ENCODE measurements at places on chromosomes 2 and 18.

GRCh38 chr2:48341551-48342133 is 188.3 kb upstream of the STON1 start:
- DNase-seq, result no peak

GRCh38 chr2:110904779-110905148 is 172.4 kb downstream of the ACOXL start:
- no peak for DNase-seq

GRCh38 chr2:16948053-16948452 is 282.4 kb upstream of the CYRIA start:
- no peak for DNase-seq

- DNase-seq, result no peak
Measured at GRCh38 chr2:11024259-11024645, 112.5 kb downstream of the KCNF1 start.

DNA sequence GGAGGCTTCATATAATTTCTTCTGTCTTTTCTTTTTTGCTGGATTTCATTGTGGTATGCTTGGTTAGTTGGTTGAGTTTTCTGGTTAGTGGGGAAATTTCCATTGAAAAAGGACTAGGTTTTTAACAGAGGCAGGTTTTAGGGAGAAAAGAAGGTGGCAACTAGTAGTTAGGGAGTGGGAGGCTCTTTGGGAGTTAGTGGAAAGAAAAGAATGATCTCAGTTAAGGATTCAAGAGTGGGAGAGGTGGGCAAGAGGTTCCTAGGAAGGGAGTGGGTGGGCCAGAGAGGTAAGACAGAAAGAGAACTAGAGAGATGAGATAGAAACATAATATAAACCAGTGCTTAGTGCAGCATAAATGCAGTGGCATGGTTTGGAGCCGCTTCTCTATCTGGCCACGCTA is 96.9 kb downstream of the SPTBN1 start:
- no peak for DNase-seq

DNA sequence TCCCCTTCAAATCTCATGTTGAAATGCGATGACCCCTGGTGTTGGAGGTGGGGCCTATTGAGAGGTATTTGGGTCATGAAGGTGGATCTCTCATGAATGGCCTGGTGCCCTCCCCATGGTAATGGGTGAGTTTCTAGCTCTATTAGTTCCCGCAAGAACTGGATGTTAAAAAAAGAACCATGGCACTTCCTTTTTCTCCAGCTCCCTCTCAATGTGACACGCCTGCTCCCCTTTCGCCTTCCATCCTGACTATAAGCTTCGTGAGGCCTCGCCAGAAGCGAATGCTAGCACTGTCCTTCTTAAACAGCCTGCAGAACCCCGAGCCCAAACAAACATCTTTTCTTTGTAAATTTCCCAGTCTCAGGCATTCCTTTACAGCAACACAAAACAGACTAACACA is 303.2 kb upstream of the REV1 start:
- no peak for DNase-seq

GRCh38 chr2:232013701-232014353 is 52.3 kb downstream of the DIS3L2 start:
- DNase-seq, result peak; percentile 20

DNA sequence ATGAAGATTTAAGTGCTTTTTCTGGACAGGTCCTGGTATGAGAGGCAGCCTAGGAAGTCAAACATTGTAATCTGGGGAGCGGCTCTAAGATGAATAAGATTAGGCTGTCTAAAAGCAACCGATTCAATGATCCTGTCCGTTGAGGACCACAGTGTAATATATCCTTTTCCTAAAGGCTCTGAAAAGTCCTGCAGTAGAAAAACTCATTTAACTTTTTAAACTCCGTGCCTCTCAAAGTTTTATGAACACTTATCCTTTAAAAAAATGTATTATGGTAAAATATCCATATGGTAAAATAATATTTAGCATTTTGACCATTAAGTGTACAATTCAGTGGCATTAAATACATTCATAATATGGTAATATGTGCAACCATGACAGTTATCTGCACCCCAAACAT is 39.8 kb downstream of the ATOH8 start:
- DNase-seq, result no peak

GRCh38 chr18:78741381-78742217 is 238.0 kb upstream of the SALL3 start:
- no peak for DNase-seq

- no peak for DNase-seq
Measured at GRCh38 chr18:30945761-30946160, 96.8 kb downstream of the DSC3 start.

DNA sequence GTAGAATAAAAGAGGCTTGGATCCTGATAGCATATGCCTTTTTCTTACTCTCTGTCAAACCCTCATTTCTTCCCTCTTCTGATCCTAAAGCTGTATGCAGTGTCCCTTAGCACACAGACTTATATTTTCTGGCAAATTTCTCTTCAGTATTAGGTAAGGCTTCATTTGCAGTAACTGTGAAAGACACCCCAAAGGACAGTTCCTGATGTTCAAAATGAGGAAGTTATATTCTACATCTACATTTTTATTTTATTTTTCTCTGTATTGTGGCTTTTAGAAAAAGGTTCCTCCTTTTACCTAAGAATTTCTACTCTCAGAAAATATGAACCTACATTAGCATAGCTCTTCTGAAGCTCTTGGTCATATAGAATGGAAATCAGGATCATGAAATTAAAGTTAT is 261.7 kb downstream of the PDE11A start:
- no peak for DNase-seq

- DNase-seq, result no peak
Measured at GRCh38 chr2:28748176-28748575, 3.5 kb upstream of the PPP1CB start.

GRCh38 chr18:45658756-45659155 is 43.5 kb downstream of the SLC14A2 start:
- DNase-seq, result no peak

GRCh38 chr2:170660409-170660808 is 54.7 kb upstream of the SP5 start:
- no peak for DNase-seq

- DNase-seq, result no peak
Measured at GRCh38 chr2:176187200-176187898, 1.1 kb upstream of the HOXD1 start.

DNA sequence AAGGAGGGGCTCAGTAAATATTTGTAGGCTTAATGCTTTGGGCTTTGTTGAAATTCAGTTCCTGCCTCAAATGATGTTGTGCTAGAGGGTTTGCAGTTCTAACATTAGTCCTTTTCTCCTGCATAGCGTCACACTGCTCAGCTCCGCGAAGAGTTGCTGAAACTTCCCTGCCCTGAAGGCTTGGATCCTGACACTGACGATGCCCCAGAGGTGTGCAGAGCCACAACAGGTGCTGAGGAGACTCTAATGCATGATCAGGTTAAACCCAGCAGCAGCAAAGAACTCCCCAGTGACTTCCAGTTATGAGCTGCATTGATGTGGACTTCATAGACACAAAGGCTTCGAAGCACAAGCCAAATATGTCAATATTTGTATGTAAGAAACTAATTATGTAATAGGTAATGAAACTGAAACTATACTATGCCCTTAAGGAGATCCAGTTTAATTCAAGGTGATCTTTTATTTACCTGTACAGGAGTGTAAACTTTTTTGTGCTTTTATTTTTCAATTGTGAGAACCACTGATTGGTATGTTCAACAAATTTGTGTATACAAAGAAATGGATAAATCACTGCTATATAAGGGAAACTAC is 10.2 kb upstream of the TTC27 start:
- DNase-seq, result no peak

DNA sequence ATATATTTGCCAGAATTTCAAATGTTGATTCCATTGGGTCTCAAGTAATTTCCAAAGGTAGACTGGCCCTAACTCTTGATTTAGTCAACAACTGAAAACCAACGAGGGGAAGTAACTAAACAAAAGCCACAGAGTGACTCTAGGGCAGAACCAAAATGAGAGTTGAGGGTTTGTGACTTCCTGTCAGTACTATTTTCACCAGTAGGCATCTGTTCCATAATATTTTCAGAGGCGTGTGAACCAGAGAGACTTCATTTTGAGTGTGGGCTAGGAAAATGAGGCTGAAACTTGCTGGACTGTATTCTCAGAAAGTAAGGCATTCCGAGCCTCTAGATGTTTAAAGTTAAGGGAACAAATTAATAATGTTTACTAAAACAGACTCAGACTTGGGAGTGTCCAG is 70.6 kb downstream of the GDF7 start:
- DNase-seq, result peak; percentile 19

DNA sequence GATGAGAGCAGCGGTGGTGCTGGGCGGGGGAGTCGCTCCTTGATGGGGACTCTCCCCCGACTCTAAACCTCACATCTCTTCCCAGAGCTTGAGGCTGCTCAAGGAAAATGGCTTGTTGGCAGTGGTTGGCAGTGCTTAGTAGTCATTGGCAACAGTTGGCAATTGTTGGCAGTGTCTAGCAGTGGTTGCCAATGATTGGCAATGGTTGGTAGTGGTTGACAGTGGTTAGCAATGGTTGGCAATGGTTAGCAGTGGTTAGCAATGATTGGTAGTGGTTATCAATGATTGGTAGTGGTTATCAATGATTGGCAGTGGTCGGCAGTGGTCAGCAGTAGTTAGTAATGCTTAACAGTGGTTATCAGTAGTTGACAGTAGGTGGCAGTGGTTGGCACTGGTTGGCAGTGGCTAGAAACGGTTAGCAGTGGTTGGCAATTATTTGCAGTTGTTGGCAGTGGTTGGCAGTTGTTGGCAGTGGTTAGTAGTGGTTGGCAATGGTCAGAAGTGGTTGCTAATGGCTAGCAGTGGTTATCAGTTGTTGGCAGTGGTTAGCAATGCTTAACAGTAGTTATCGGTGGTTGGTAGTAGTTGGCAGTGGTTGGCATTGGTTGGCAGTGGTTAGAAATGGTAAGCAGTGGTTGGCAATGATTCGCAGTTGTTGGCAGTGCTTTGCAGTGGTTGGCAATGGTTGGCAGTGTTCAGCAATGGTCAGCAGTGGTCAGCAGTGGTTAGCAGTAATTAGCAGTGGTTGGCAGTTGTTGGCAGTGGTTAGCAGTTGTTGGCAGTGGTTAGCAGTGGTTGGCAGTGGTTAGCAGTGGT is 85.4 kb upstream of the OTOS start:
- peak; percentile 6 for DNase-seq

- peak; percentile 80 for DNase-seq
Measured at GRCh38 chr2:29480426-29480825, 365.2 kb downstream of the CLIP4 start.

DNA sequence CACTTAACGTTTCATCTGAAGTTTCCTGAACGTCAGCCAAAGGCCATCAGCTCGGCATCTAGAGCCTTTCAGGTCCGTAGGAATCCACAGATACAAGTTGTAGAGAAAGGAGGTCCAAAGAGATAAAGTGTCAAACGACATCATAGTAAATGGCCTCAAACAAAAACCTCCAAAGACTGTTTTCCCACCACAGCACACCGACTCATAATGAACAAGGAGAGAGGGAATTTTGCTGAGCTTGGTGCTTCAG is 150.3 kb downstream of the PXDN start:
- DNase-seq, result no peak

- no peak for DNase-seq
Measured at GRCh38 chr2:207231967-207232366, 66.2 kb upstream of the KLF7 start.

DNA sequence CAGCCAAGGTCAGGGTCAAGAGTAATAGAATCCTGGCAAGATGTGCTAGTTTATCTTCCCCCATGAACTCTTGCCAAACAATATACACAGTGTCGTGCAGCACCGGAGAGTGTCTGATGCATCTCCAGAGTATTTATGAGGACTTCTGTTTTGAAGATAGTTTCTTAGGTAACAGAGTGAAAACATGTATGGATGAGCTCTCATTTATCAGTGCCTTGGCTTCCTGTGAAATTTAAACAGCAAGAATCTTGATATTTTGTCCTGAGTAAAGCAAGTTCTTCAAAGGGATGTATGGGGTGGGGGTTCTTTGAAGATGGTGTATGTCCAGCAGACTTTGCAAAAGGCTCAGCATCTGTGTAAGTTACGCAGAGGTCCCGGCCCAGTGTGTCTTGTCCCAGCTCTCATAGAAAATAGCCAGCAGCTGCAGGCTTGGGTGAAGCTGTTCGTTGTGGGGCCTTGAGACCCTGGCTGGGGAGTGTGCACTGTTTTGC is 361.0 kb upstream of the NT5C1B start:
- no peak for DNase-seq

DNA sequence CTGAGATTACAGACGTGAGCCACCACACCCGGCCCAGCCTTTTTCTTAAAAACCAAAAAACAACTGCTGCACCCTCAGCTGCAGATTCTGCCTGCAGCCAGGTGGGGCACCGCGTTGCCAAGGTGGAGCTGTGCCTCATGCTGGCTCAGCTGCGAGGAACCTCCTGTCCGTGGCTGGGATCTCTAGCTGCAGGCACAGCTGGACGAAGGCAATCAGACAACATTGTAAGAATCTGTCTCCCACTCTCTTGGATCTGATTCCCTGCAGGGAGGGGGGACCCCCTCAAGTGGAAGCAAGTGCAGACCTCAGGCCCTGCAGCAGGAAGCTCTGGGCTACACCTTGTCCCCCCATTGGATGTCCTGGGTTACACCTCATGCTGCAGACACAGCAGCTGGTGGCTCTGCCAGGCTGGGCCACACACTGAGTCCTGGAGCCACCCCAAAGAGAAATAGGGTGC is 24.1 kb downstream of the CIDEA start:
- peak; percentile 11 for DNase-seq

Measured in hematopoietic multipotent progenitor cell treated with erythropoietin and hydrocortisone succinate and interleukin-3 and kit ligand, for 6 days (in vitro differentiated cells).